Peyer's patch (tissue), 4 donors: ENCODE measurements at places on chromosomes 1 and 21. TPM values are rescaled to one million over a fixed set of nuclear protein-coding genes. Genes with fewer than 3 reads are reported as not detected.

The DISC1 gene
- 39.6 TPM for total RNA-seq

- no peak for DNase-seq
Measured at GRCh38 chr1:59072583-59072947, 224.3 kb upstream of the FGGY start.

The SV2A gene
- 3.3 TPM for total RNA-seq

DNA sequence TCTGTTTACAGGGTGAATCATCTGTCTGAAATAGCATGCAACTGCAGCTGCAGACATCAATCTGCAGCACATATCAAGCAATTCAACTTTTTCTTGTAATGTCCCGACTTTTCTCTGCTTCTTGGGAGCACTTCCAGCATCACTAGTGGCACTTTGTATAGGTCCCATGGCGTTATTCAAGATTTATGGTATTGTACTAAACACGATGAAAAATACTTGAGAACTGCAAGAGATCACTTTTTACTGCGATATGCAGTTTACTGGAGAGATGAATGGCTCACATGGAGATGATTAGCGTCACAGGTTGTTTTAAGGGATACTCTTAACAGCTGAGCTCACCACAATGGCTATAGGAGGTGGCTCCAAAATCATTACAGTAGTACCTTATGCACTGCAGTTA is 7.2 kb upstream of the SCMH1 start:
- DNase-seq: no peak

DNA sequence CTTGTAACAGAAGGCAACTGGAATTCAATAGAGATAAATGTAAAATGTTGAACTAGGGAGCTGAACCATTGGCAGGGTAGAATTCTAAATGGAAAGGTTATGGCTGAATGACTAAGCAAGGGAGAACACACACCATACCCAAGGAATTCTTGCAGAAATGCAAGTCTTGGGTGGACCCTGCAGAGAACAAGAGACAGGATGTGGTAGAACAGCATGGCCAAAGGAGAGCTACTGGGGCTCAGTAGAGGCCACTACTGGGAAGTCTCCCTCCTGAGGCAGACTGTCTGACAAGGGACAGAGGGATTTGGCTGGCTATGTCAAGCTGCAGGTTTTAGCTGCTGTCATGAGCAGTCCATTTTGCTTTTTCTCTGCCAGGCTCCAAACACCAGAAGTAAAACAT is 180.9 kb downstream of the TNR start:
- DNase-seq: no peak

The ACKR1 gene
- total RNA-seq: 51.2 TPM

- peak; percentile 69 for DNase-seq
Measured at GRCh38 chr1:177209357-177209756, 38.6 kb downstream of the BRINP2 start.

The RXFP4 gene
- total RNA-seq: 2.3 TPM

The SGIP1 gene
- 4.7 TPM for total RNA-seq

DNA sequence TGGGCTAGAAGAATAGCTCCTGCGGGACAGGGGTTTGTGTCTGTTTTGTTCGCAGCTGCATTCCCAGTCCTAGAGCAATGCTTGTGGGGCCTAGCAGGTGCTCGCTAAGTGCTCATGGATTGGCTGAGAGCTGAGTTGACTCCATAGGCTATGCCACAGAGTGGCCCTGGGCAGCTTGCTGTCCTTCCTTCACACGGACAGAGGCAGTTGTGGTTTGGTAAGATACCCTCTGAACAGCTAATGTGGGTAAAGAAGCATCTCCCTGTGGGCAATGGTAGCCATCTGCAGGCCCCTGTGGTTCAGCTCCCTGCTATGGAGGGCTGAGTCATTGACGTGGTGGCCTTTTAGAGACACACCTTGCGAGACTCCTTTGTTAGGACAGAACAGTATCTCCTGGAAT is 23.5 kb upstream of the LBR start:
- DNase-seq: no peak

DNA sequence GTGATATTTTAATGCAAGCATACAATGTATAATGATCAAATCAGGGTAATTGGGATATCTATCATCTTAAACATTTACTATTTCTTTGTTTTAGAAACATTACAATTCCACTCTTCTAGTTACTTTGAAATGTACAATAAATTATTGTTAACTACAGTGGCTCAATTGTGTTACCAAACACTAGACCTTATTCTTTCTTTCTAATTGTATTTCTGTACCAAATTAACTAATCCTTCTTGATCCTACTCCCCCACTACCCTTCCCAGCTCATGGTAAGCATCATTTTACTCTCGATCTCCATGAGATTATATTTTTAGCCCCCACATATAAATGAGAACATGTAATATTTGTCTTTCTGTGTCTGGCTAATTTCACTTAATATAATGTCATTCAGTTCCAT is 95.0 kb upstream of the MROH9 start:
- DNase-seq: no peak

The BMP8B gene
- 34.0 TPM for total RNA-seq

DNA sequence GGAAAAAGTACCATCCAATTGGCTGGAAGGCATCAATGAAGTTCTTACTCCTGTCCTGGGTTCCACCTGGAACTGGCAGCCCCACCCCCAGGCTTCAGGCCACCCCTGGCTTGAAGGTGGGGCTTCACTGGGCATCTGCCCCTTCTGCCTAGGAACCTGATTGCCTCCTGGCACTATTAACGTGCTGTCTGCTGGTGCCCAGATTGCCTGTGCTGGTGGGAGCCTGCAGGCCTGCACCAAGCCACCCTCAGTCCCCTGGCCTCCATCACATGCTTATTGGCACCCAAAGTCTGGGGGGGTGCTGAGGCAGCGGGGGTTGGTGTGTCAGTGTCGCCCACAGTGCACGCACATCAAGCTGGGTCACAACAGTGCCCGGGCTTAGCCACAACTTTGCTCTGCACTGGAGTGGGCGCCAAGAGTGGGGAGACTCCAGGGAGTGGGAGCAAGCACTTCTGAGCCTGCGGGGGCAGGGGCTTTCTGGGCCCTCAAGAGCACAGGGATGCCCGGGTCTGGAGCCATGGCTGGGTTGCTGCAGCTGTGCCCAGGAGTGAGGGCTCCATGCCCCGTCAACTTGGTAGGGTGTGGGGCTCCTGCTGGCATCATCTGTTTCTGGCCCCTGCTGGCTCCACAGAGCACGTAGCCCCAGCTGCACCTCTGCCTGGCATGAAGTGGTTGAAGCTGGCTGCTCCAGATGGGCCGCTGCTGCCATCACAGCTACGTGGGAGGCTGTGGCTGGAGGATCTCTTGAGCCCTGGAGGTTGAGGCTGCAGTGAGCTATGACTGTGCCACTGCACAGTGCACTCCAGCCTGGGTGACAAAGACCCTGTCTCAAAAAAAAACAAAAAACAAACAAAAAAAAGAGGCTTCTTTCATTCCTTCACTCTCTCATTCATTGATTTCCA is 4.1 kb upstream of the LSM10 start:
- DNase-seq: no peak

The ITGB2 gene
- total RNA-seq: 12.3 TPM

DNA sequence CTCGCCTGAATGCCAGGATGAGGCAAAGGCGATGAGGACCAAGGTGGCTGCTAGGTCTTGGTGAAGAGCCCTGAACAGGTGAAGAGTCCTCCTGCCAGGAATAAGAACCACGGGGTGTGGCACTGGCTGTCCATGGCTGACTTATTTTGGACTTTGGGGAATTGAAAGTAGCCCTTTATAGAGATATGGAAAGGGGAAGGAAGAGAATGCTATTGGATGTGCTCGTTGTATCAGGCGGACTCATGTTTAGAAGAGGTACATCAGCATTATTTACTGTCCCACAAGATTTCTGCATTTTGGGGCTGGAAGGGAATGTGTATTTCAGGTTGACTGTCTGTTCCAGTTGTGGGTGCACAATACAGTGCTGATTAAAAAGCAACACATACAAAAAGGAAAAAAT is 465.8 kb downstream of the DSCAM start:
- DNase-seq: no peak

The LCE1B gene
- not detected for total RNA-seq
